SK-N-SH treated with all-trans-retinoic acid at 6 μM for 48 hours (cell line): ENCODE measurements at places on chromosomes 1 and 21.
A peak's percentile ranks its signal among the peaks of the same experiment; 100 is the strongest.

GRCh38 chr1:10854856-10855459 is 58.5 kb upstream of the CASZ1 start:
- ATAC-seq: no peak

DNA sequence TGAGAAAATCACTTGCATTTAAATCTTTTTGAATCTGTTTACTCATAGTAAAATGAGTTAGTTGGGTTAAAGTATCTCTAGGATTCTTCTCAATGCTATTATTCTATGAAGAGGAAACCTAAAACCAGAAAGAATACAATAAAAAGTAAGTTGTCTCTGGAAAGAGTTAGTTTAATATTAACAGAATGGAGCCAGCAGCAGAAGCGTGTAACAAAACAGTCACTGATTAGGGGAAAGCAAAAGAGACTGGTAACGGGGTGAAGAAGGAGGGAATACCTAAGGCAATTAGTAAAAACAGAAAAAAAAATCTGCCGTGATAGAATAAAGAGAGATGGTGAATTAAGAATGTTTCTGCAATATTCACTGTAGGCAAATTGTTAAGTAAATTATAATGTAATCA is 60.0 kb downstream of the NRDC start:
- no peak for ATAC-seq

DNA sequence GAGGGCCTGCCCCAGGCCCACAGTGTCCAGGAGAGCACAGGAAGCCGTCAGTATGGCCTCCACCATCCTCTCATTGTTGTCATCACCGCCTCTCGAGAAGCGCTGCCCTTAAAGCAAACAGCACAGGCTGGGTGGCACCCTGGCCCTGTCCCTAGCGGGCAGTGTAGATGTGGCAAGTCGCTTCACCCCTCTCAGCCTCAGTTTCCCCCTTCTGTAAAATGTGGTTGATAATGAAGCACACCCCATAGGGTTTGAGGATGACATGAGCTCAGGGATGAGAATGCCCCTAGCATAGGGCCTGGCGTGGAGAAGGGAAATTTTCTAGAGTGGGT is 13.4 kb downstream of the PLA2G2F start:
- peak; percentile 25; the same call in 2 of the 3 replicates for ATAC-seq

GRCh38 chr1:85947186-85947585 is 209.4 kb downstream of the COL24A1 start:
- no peak for ATAC-seq

DNA sequence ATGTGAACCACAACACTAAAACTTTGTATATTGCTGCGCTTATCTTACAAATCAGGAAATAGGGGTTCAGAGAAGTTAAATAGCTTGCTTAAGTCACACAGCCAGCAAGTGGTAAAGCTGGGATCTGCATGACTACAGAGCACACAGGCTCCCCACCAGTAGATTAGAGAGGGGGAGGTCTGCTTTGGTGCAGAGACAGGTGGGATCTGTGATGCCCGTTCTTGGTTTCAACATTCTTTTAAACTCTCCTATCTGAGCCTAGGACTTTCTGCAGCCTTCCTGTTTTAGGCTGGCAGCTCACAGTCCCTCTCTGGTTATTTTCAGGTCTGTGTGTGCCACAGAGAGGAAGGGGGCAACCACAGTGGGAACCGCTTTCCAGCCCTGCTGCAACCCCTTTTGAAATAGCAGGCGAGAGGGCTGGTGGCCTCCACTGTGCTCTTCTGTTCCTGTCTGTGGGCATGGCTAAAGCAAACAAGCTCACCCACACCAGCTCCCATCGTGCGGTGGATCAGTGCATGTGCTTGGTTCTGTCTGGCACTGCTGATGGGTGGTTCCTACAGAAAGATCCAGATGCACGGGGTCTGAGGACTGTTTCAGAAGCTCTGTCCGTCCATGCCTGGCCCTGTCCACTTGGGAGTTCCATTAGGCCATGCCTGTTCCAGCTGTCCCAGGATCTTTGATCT is 1.7 kb upstream of the IL6R start:
- ATAC-seq: no peak

DNA sequence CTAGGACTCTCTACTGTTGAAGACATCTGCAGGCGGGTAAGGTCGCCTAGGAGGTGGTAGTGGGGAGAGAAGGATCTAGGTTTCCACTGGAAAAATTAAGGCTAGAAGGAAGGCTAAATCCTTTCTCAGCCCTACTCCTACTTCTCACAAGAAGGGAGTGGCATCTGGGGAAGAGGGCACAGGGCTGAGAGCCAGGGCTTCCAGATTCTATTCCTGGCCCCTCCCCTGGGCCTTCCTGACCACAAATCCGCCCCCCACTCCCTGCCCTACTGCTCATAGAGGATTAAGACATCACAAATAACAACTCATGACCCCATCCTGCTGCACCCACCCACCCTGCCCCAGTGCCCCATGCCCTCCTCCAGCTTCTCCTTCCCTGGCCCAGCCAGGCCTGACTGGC is 2.5 kb downstream of the PHLDA3 start:
- no peak for ATAC-seq

- ATAC-seq: no peak
Observed at GRCh38 chr1:223225481-223225880, 82.4 kb upstream of the TLR5 start.

- ATAC-seq: peak; percentile 93
Observed at GRCh38 chr1:8941906-8942305, 3.8 kb upstream of the CA6 start.

- no peak for ATAC-seq
Observed at GRCh38 chr1:45378184-45378583, 37.9 kb upstream of the MUTYH start.

DNA sequence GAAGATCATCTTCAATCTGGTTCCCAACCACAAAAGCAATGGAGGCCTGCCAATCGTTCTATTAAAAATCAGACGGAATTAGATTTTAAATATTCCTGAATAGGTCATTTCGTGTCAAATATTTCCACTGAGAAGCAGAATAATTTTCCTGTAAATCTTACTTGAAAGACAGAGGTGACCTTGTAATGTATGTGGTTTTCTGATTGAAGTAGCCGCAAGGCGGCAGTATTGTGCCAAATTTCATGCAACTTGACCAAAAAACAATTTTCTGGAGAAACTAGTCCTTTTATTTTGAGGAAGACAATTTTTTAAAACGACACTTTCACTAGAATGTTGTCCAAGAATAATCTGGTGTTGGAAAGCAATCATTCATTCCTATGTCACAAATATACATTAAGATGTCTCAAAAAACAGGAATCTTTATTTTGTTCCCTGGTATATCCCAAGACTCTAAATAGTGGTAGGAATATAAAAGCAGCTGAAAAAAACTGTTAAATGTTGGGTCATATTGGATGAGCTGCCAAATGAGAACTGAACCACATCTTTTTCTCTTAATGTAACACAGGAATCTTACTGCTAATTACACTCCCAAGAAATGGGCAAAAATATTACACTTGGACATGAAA is 33.6 kb downstream of the SPAG17 start:
- ATAC-seq: peak; percentile 66

DNA sequence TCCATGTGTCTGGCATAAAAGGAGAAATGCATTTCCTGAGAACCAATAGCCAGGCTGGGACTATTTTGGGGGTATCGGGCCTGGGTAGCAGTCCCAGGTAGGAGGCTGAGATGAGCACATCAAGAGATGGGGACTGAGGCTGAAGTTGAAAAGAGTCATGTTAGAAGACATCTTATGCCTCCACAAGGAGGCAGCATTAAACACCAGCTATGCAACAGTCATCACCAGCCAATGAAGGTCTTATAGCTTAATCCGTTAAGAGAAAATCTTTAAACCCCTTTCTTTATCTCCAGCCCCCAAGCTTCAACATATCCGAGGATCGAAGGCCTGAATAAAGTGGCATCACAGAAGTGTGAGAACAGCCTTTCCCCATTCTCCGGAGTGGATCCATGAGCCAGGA is 640.7 kb upstream of the PTBP2 start:
- ATAC-seq: no peak

GRCh38 chr1:70528590-70529333 is 117.7 kb downstream of the CTH start:
- peak; percentile 99 for ATAC-seq

- no peak for ATAC-seq
Observed at GRCh38 chr1:60994369-60994768, 88.0 kb upstream of the NFIA start.

- ATAC-seq: peak; percentile 82
Observed at GRCh38 chr1:58717979-58718378, 18.1 kb upstream of the MYSM1 start.

DNA sequence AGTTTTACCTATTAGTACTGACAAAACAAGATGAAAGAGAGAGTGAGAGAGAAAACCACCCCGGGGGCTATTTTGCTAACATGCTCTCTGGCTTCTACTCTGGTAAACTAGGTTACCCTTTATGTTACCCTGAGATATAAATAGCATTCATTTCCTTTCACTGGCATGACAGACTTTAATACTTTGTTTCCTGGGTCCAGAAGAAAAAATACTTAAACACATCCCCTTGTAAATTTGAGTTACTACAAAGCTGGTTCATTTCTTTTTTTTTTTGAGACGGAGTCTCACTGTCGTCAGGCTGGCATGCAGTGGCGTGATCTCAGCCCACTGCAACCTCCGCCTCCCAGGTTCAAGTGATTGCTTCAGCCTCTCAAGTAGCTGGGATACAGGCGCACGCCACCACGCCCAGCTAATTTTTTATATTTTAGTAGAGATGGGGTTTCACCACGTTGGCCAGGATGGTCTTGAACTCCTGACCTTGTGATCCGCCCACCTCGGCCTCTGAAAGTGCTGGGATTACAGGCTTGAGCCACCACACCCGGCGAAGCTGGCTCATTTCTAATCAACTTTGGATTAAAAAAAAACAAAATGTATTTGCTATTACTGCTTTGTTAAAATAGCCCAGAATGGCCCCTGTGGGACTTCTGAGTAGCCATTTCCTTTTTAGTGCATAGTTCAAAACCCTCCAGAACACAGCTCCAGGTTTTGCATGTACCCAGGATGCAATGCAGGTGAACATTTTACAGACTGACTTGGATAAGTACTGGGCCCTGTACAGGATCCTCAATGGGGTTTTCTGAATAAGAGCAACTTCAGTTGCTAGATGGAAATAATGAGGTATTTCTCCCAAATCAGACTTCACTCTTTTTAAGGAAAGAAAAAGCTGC is 20.6 kb downstream of the INPP5B start:
- ATAC-seq: no peak

GRCh38 chr1:162565460-162565859 is 3.9 kb downstream of the UAP1 start:
- ATAC-seq: no peak

DNA sequence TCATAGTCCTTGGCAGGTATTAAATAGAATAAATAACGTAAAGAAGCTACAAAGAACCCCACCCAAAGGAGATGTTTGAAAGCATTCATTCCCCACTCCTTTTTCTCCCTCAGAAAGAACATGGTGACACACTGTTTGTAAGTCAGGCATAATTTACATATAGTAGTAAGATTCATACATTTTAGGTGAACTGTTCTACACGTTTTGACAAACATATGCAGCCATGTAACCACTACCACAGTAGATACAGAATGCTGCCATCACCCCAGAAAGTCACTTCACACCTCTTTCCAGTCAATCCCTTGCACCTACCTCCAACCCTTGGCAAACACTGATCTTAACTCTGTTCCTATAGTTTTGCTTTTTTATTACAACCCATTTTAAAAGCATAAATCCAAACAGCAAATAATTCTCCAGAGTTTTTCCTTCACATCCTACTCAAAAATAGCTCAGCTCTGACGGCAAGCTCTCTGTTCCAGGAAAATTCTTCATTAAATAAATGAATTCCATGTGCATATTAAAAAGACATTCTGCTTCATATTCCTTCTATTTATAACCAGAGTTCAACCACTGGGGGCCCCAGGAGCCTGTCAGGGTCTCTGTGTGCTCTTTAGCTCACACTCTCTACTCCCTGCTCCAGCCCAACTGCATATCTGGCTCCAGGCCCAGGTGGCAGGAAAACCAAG is 258.8 kb downstream of the PLPP3 start:
- ATAC-seq: peak; percentile 63

GRCh38 chr1:167633258-167633944 is 3.4 kb downstream of the RCSD1 start:
- ATAC-seq: no peak

DNA sequence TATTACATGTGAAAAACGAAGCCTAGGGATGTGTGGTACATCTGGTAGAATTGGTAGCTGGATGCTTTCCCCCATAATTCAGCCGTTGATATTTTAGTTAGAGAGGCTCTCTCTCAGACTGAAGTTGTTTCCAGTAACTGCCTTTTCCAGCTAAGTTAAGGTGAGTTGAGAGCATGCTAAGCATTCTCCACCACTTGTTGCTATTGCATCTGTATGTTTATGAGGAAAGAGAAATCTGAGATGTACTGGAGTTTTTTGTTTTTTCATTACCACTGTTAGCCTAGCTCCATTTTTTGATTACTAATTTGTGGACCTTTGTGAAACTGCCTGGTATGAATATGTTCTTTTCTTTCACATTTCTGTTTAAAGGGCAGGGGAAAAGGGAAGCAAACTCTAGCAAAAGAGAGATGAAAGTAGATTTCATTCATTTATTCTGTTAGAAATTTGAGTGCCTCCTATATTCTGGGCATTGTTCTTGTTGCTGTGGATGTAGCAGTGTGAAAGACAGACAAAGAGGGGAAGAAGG is 189.9 kb upstream of the CACYBP start:
- ATAC-seq: no peak

DNA sequence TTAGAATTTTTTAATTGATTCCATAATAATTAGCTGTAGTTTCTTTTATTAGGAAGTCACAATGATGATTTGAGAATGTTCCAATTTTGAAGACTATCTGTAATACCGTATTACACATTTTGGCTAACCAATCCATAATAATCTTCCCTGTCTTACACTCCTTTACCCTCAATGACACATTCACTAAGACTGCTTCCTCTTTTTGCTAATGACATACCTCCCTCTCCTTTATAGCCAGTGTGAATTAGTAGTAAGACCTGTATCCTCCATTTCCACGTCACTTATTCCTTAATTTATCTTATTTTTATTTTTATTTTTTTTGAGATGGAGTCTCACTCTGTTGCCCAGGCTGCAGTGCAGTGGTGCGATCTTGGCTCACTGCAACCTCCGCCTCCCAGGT is 10.1 kb downstream of the KDM1A start:
- no peak for ATAC-seq

- ATAC-seq: peak; percentile 63
Observed at GRCh38 chr1:56644064-56644918, 823 bp upstream of the PRKAA2 start.

DNA sequence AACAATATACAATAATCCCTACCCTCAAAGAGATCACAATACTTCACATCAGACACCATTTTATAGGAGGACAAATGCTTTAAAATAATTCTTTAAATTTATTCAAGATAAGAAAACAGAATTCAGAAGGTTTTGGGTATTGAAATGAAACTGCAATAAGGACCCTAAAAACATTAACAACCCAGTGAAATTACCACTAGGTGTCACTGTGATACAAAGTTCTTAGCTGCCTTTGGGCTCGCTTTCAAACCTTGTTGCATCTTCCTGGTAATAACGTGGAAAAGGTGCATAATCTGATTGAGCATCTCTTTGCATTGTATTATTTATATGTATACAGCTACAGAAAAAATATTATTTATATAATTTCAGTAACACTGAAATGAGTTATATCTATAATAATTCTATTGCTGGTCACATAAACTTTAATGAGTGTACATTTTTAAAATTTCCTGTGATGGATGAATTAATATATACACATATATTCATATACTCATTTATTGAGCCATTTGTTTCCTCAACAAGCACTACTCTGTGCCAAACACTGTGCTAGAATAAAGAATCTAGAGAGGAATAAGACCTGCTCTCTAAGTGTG is 185.2 kb downstream of the FAF1 start:
- peak; percentile 79 for ATAC-seq

- no peak for ATAC-seq
Observed at GRCh38 chr1:234230414-234230862, 142.8 kb upstream of the COA6 start.
